Karpas-422 (cell line): ENCODE measurements at places on chromosomes 2 and 18.
A peak's percentile ranks its signal among the peaks of the same experiment; 100 is the strongest.

DNA sequence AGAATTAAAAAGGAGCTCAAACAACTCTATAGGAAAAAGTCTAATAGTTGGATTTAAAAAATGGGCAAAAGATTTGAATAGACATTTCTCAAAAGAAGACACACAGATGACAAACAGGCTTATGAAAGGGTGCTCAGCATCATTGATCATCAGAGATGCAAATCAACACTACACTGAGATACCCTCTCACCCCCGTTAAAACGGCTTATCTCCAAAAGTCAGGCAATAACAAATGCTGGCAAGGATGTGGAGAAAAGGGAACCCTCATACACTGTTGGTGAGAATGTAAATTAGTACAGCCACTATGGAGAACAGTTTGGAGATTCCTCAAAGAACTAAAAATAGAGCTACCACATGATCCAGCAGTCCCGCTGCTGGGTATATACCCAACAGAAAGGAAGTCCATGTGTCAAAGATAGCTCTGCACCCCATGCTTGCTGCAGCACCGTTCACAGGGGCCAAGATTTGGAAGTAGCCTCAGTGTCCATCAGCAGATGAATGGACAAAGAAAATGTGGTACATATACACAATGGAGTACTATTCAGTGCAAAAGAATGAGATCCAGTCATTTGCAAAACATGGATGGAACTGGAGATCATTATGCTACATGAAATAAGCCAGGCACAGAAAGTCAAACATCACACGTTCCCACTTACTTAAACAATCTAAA, 46.7 kb upstream of the B3GNT7 start:
- no peak for DNase-seq

DNA sequence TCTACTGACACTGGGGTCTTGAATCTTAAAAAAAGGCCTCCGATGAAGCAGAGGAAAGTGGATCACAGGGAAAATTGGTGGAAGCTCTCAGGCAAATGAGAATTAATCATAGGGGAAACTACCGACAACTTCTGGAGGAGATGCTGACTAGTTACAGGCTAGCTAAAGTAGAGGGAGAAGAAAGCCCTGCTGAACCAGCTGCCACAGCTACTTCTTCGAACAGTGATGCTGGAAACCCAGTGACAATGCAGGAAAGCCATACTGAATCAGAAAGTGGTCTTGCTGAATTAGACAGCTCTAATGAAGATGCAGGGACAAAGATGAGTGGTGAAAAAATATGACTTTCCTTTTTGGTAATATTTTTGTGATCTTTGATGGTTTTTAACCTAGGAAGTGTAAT, 44.9 kb upstream of the SLC3A1 start:
- no peak for DNase-seq

GRCh38 chr2:187847245-187848208, 293.3 kb upstream of the TFPI start:
- DNase-seq: no peak

GRCh38 chr2:26001743-26002351, 19.6 kb upstream of the KIF3C start:
- DNase-seq: no peak

GRCh38 chr2:20257411-20257810, 32.5 kb upstream of the SDC1 start:
- no peak for DNase-seq

- peak; percentile 83 for DNase-seq
Observed at GRCh38 chr2:152175012-152175367, 573 bp downstream of the STAM2 start.

GRCh38 chr2:149908726-149909683, 321.4 kb upstream of the MMADHC start:
- no peak for DNase-seq
